ENCODE measurements at places on chromosomes 16 and 17.
A peak's percentile ranks its signal among the peaks of the same experiment; 100 is the strongest.

DNA sequence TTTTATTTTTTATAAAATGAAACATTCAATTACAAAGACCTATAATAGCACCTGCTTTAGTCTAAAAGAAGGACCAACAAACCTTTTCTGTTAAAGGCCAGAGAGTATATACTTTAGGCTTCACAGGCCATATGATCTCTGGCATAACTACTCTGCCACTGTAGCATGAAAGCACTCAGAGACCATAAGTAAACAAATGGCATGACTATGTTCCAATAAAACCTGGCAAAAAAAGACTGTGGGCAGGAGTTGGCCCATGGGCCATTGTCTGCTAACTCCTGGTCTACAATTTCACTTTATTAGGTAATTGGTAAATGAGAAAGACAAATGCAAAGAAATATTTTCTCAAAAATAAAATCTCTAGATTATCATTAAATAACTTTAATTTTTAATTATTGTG, 14.9 kb downstream of the CEP112 start:
- no peak for DNase-seq

- DNase-seq: no peak
Observed at GRCh38 chr16:63592852-63593251, 1529.0 kb downstream of the CDH11 start.

DNA sequence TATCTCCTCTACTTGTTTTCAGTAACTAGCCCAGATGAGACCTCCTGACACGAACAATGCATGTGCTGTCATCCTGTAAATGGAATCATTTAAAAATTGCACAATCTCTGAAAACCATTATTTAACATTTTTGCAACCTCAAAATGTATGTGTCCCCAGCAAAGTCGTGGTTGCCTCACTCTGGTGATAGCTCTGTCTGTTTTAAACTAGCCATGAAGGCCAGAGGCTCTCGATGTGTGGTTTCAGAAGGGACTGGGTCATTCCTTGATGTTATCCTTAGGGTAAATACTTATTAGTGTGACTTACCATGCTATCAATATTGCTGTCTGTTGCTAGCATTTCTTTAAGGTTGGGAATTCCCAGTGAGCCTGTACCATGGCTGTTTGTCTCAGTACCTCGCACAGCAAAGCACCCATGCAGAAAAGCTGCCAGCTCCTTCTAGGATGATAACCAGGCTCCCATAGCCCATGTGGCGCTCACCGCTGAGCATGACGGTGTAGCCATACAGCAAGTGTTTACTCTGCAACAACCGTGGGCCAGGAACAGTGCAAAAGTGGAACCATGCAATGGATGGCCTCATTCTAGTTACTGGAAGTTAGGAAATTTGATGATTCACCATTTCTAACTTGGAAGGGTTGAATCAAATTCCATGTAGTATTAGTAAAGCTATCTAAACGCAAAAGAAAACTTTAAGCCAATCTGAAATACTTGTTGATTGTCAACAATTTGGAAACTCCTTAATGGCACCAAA, 2.9 kb upstream of the PGS1 start:
- peak; percentile 26 for DNase-seq

DNA sequence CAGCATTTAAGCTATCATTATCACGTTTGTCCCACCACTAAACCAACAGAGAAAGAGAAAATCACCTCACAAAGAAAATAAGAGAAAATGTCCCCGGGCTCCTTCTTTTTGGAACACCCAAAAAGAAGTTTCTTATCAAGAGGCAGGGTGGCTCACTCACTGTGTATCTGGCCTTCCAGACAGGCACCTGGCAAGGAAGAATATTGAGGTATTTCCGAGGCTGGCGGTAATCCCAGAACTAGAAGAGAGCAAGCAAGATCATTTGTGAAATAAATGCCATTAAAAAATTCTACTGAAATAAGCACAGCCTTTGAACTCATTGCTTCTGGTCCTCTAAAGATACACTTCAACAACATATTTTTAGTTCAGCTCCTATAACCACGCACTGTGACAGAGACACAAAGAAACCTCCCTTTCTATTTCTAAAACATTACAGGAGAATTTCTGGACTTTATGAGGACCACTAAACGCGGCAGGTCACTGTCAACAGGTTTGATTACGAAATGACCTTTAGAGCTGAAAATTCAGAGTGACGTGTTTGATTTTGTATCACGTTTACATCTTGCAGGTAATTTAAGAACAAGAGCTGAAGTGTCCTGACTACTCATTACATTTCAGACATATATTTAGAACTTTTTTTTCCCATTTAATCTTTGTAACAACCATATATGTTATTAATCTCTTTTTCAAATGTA, 61.0 kb downstream of the WDR59 start:
- DNase-seq: no peak

DNA sequence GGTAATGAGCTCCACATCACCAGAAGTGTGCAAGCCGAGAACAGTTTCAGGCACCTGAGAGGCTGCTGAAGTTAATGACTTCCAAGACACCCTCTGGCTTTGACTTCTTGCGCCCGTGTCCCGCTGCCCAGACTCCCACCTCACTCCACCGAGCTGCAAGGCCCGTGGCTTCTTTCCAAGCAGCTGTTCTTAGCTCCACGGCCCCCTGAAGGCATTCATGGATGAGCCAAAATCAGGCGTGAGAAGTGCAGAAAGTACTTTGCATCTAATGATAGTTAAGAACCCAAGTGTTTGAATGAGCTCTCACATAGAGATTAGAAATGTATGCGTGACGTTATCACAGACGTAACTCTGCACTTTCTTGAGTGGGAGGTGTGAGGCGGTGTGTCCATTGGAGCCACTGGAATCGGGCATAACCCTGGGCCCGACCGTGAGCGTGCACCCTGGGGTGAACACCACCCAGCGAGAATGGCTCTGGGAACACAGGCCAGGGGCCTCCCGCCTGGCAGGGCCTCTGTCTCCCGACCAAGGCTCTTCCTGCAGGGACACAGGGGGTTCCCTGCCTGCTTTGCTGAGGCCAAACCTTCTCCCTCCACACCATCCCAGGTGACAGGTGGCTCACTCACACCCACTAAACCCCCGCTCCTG, 11.0 kb downstream of the NPTX1 start:
- DNase-seq: no peak

DNA sequence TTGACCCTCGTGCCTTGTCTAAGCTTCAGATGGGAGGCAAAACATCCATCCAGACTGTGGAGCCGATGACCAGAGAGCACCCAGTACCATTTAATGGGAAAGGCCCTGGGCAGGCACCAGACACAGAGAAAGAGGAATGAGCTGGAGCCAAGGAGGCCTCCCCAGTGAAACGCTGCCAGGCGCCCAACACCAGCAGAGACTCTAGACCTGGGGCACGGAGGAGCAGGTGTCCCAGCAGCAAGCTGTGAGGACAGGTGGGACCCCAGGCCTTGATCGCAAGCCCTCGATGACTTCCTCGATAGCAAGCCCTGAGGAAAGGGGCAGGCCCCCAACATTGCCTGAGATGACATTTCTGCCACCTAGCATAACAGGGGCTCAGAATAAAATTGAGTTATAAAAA, 62.2 kb upstream of the SIAH1 start:
- DNase-seq: no peak

- DNase-seq: no peak
Observed at GRCh38 chr16:85586380-85587104, 26.6 kb upstream of the GSE1 start.

GRCh38 chr17:83064732-83065659, 14.4 kb upstream of the METRNL start:
- no peak for DNase-seq

- no peak for DNase-seq
Observed at GRCh38 chr17:539066-539465, 175.6 kb downstream of the VPS53 start.

GRCh38 chr16:51391798-51392511, 240.9 kb upstream of the SALL1 start:
- DNase-seq: no peak

GRCh38 chr17:12250973-12251372, 230.3 kb downstream of the MAP2K4 start:
- no peak for DNase-seq

DNA sequence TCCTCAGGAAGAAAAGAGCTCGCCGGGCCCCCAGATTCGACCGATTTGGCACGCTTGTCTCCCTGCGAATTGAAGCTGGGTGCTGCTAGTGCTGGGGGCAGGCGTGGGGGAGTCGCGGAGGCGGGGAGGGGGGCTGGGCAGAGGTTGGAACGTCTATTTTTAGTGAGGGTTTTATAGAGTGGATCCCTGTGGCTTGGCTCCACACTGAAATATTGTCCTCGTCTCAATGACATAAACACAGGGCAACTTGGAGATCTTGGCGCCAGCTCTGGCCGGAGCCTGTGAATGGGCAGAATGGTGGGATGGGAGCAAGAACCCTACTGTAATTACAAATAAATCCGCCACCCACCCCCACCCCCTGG, 15.7 kb upstream of the NOG start:
- DNase-seq: no peak

DNA sequence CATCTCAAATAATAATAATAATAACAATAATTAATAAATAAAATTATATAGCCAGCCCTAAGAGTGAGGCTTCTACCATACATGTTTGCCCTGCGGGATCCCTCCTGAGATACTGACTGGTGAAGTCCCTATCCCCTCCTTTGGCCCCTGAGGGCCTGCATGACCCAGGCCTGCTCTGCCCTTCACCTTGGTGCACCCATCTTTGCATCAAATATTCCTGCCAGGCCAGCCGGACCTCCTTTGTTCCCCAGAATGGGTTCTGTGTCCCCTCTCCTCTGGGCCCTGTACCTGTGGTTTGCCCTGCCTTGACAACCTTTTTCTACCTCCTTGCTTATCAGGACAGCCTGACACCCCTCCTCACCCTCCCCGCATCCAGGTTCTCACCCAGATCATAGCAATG, 2.0 kb upstream of the RNF112 start:
- DNase-seq: no peak

DNA sequence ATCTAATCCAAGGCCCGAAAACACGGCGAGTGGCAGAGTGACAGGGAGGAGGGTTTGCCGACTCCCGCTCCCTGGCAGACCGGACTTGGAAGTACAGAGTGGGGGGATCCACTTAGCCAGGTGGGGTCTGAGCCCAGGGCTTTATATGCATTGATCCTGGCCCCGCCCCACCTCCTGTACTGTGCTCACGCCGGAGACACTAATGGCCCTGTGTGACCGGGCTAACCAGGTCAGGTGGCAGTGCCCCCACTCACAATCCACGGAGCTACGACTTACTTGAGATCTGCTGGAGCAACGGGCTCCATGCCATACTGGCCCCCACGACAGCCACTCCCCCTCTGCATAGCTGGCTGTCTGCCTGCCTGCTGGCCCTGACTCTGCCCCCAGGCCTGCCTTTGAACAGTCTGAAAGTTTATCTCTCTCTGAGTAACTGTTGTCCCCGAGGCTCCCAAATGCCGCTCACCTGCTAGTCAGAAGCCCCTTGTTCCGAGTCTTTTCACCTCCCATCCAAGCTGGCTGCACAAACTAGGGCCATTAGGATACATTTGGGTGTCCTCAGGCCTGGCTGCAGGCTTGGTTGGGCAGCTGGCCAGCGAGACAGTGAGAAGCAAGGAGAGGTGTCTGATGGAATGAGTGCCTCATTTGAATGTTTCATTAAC, 28.0 kb downstream of the CACNA1G start:
- no peak for DNase-seq

DNA sequence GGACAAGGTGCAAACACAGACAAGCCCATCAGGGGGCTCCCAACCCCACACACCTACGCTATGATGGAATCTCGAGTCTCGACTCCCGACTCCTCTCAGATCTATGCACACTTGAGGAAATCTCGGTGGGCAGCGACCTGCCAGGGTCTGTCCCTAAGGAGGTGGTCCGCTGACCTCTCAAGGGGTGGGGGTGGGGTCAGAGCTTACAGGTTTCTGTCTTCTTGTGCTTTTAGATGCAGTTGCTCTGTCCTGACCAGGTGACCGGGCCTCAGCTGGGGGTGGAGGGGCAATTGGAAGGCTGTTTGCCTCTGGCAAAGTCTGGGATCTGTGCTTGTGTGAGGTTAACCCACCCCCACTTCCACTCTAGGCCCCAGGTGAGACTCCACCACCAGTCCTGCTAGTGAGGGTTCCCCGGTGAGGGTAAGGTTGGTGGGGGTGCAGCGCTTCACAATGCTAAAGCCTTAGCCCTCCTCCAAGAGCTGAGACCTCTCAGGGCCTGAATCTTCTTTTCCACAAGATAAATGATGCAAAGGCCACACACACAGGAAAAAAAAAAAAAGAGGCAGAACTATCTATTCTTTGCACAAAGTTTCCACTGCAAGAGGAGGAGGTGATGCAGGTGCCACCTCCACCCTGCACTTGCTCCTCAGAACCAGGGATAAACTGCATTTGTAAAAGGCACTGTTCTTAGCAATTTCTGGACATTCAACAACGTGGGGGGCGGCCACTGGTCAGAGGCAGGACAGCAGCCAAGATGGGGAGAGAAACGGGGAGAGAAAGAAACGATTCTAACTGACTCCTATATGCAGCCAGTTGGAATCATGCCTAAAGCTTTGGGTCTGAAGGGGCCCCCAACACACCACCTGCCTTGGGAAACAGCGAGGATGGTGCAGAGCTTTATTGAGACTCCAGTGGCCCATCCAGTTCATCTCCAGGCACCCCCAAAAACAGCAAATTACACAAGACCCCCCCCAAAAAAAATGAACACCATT, 4.1 kb downstream of the CISD3 start:
- no peak for DNase-seq

DNA sequence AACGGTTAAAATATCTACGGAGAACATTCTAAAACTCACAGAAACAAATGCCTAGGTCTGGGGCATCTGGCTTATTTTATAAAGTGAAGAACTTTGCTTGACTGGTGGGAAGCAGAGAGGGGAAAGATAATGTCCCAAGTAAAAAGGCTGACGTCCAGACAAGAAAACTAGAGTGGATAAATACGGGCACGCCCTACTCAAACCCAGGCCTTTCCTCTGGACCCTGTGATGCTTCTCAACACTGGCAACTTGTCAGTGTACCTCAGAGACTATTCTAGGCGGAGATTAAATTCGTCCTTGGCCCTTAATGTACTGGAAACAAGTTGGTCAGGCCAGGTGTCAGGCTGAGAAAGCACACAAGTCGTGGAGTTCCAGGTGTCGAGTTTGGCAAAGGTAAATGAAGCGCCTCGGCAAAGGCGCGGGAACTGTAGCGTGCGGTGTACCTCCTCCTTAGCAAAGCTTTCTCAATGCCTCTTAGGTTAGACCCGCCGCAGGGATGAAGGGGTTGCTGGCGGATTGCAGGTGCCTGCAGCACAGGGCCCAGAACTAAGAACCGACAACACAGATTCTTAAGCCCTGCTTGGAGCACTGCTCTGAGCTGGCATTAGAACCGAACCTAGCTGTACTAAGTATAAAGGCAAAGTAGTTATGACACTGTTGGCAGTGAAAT, 668 bp upstream of the UNK start:
- DNase-seq: no peak

DNA sequence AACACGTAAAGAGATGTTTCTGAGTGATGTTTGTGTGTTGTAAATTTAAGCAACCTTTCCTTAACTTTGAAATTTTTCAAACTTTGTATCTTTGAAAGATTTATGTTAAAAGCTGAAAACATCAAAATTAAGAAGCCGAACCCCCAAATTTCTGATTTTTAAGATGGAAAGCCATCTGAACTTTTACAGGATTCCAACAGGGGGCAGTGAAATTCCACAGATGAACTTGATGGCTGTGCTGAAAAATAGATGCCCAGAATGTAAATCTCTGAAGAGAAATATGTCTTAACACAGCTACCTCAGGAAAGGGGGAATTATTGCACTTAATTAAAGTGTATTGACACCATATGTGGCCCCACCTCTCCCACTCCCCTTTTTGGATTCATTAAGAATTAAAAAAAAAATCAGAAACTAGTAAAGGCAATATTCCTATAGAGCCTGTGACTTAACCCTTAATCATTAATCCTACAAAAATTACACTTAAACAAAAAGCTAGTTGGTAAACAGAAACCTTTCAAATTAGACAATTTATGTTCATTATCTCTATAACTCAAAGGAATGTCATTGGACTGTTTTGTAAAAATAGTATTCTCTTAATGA, 597.9 kb downstream of the KCNJ2 start:
- DNase-seq: no peak

All from T1000 (cell line).